ENCODE measurements at places on chromosomes 7 and 10.

DNA sequence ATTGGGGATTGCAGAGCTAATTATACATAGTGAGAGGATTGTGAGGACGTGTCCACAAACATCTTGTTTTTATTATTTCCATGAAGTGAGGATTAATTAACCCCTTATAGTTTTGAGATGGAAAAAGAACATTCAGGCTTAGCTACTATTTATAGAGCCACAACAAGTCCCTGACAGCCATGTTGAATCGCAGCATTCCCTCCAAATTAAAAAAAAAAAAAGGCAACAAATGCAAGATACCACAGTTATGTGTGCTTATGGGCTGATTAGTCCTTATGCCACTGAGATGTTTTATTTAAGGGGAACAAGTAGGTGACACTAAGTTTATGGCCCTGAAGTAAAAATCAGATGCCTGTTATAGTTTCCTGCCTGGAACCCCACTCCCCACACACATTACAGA, 350.3 kb downstream of the GPAM start:
- no peak for DNase-seq

DNA sequence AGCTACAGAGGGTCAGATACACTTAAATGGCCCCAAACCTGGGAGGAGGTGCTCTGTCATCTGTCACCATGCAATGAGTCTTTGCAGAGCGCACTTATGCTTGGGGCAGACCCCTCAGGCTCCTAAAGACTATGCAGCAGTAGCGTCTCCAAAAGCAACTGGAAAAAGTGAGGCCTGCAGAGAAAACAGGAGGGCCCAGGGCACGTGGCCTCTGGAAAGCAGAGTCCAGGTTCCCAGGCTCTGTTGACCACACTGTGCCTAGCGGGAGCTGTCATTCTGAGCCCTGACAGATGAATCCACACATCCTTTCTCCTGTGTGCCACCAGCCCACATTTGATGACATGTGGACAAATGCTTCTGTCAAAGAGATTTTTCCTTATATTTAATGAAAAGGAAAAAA, 66.4 kb downstream of the MINDY4 start:
- no peak for DNase-seq

DNA sequence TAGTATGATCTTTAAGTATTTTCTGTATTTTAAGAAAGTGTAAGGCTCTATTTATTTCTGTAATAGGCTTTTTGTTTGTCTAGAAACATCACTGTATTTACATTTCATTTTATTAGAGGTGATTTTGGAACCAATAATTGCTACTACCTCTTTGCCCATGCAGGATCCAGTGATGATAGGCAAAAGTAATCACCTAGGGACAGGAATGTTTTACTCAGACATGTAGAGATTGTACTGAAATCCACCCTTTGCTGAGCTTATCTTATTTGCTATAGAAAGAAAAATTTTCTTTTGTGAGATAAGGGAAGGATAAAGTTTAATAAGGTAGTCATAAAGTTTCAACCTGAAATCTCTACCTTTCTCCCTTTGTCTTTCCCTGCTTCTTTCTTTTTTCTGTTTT, 73.5 kb downstream of the MKLN1 start:
- DNase-seq: no peak

DNA sequence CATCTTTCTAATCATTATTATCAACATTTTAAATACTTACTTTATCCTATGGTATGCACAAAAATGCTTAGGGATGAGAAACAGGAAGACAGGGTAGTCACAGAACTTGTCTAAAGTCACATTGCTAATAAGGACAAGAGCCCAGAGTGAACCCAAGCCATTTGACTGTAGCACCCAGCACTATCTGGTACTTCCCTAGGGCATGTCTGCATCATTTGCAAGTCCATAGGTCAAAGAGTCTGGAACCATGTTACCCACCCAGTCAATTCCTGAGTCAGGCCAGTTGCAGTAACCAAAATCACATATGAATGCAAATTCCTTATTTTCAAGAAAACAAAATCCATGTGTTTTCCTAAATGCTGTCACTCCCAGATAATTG, 19.1 kb downstream of the ASAH2 start:
- no peak for DNase-seq

GRCh38 chr10:132162590-132163277, 24.0 kb upstream of the DPYSL4 start:
- DNase-seq: no peak

GRCh38 chr7:2804227-2804763, 39.8 kb downstream of the GNA12 start:
- no peak for DNase-seq

GRCh38 chr10:74677951-74678350, 148.4 kb upstream of the KAT6B start:
- DNase-seq: no peak

GRCh38 chr10:131162866-131163843, 148.4 kb downstream of the TCERG1L start:
- no peak for DNase-seq

DNA sequence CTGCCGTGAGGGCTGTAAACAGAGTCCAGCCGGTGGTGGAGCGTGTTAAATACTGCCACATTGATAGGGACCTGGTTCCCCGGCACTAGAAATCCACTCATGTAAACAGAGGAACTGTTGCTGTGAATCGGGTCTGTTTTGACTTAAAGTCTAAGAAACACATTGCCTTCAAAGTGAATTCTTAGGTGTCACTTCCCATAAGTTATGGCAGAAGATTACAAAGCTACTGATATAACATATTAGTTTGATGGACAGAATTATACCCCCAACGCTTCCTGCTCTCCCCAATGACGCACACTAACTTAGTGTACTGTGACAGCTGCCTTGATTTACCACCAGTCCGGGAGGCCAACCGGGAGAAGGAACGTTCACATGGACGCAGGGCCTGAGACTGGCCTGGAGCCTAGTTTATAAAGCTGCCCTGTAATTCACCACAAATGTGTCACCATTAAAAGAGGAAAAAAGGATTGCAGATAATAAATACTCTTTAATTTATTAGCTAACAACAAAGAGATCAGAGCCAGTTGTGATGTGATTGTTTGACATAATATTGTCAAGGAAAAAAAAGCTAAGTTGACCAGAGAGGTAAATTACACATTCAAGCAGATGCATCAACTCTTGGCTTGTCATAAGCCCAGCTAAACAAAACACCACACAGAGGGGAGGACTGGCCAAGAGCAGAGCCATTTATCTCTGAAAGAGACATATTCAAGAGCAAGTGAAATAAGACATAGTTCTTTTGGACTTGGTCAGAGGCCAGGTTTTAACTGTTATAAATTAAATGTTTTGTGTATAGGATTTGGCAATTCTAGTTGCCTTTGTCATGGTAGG, 820.6 kb downstream of the LRMDA start:
- DNase-seq: no peak

GRCh38 chr7:158602905-158603772, 15.5 kb upstream of the PTPRN2 start:
- no peak for DNase-seq

DNA sequence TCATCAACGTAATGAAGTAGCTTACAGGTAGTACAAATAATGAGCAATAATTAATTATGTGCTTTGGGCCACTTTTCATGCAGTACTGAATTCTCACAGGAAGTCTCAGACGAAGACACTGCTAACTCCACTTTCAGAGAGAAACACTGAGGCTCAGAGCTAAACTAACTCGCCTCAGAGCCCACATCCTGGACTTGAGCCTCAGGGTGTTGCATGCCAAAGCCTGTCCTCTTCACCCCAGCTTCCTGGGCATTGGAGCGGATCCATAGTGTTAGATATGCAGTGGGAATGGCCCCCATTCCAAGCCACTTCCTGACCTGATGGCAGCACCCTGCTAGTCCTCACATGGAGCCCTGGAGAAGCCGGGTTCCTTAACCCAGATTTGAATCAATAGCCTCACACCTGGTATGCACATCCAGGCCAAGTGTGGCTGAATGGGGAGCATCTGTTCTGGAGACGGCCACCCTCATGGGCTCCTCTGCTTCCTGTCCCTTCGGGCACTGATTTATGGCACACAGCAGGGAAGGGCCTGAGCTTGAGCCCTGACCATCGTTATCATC, 265.1 kb upstream of the ZNF32 start:
- no peak for DNase-seq

DNA sequence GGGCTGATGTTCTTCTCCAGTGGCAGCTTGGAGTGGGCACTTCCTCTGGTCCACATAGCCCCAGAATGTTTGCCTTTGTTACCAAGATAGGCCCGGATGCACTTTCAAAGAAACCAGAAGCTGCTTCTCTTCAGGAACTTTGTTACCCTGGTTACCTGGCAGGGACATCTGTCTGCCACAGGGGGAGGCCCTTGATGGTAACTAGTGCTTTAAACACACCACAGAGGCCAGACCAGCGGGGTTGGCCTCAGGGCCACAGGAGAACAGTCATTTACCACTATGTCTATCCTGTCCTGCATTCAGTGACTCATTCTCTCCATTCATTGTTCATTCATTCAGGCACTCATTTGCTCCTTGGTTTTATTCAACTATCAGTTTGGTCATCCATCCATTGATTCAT, 11.9 kb upstream of the PLEKHA1 start:
- no peak for DNase-seq

- no peak for DNase-seq
These were observed 109.6 kb upstream of the STARD3NL start for GRCh38 chr7:38068461-38068860.

GRCh38 chr10:7666253-7667023, at the start of gene ITIH5:
Gene ITIH5 (minus strand): TSS chr10:7666966. CDS start chr10:7666892, 74 bp downstream.
- DNase-seq: no peak

GRCh38 chr10:70376436-70377378, 5.7 kb downstream of the LRRC20 start:
- no peak for DNase-seq

DNA sequence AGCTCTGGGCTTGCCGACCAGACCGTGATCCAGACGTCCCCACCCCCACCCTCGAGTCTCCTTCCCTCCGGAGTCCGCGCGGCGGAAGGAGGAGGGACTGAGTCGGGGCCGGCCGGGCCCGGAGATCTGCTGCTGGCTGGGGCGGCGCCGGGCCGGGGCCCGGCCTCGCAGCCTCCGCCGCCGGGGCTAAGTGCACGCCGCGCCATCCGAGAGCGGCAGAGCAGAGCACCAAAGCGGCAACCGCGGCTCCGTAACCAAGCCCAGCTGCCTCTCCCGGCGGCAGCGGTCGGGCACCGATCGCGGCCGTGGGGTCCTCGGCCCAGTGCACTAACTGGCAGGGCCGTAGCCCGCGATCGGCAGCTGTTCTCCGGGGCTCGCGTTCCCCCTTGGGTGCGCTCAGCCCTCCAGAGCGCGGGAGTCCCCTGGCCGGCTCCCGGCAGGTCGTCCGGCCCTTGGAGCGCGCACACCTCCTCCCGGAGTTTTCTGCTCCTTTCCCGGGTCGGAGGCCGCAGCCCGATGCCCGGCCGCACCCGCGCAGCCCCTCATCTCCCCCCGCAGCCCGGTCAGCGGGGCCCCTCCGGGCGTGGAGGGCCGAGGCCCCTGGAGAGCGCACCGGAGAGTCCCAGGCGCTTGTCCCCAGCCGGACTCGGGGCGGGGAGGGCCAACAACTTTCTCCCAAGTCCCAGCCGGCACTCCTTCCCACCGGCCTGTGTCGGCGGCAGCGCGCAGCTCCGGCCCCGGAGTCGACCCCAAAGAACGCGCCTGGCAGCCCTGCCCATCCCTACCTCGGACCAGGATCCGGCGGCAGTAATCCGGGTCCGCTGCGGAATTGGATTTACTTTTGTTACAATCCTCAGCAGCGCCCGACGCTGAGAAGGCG, 799 bp downstream of the VAX1 start:
- no peak for DNase-seq

DNA sequence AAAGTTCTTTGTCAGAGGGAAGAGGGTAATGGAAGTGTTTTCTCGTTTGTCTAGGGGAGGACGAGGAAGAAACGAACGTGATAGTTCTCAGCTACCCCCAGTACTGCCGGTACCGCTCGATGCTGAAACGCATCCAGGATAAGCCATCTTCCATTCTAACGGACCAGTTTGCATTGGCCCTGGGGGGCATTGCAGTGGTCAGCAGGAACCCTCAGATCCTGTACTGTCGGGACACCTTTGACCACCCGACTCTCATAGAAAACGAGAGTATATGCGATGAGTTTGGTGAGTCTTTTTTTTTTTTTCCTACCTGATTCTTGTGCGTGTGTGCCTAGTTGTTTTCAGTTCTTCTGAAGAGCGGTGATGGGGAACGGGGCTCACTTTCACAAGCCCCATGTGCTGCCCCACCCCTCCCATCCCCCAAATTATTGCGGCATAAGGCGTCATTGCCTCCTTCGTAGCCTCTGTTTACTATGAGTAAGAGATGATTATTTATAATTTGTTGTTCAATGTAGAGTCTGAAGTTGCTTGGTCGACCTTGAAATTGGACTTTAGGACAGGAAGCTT, 98.6 kb downstream of the ARID5B start:
- DNase-seq: no peak

- DNase-seq: no peak
These were observed 15.6 kb downstream of the CUBN start for GRCh38 chr10:17113889-17114540.

GRCh38 chr10:131925716-131926115, 24.9 kb downstream of the PPP2R2D start:
- DNase-seq: no peak

DNA sequence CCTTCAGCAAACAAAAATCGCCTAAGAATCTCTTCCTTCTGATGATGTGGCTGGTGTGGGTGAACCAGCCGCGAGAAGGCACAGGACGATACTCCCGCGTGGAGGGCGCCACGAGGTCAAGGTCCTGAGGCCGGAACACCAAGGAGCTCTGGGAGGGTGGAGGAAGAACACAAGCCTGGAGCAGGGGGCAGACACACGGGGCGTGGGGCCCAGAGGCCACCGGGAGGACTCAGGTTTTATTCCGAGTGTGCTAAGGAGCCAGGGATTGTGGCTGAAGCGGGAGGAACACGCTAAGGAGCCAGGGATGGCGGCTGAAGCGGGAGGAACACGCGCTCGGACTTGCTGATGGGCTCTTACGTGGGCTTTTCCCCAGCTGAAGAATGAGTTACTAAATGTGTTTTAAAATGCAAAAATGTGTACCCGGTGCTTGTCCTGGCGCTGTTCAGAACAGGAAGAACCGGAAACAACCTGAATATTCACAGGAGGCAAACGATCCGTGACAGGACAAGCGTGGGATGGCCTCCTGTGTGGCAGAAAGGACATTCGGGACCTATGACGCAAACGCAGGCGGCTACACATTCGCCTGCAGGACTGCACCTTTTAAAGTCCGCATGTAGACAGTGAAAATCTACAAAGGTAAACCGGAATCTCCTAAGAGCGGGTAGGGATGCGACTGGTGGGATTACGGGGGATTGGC, 64.0 kb downstream of the MAD1L1 start:
- DNase-seq: no peak

DNA sequence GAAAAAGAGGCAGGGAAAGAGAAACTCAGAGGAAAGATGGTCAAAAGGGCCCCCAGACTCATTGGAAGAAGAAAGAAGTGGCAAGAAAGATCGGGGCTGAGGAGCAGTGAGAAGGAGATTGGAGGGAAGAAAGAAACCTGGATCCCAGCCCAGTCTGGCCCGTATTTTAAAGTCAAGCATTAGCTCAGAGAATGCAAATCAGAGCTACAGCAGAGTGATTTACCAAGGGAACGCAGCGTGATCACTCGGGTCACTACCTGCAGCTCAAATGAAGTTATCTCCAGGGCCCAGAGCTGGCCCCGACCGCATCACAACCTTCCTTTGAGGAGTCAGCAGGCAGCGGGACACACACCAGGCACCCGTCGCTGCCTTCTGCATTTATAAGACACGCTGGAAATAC, 72.8 kb downstream of the CARD11 start:
- no peak for DNase-seq

GRCh38 chr10:75487087-75487754, 55.8 kb downstream of the LRMDA start:
- DNase-seq: no peak

GRCh38 chr10:5710859-5711258, 26.2 kb downstream of the TASOR2 start:
- DNase-seq: no peak

GRCh38 chr7:4286351-4286750, 395.7 kb upstream of the FOXK1 start:
- DNase-seq: no peak
